ENCODE measurements at places on chromosomes 5 and 9.

DNA sequence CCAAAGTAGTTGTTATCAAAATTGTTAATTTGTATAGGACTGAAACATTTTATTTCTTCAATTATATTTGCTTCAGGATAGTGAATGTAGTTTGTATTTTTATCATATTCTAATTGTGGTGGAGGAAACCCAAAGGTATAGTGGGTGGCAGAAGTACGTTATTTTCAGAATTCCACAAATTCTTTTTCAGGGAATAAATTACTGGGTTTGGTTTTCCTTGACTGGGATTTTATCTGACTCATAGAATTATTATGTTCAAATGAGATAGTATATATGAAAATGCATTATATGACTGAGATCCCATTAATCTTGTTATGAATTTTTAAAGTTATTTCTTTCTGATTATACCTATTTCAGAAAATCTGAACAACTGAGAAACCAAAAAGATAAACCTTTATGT, 73.7 kb downstream of the VPS13A start:
- DNase-seq, result no peak

DNA sequence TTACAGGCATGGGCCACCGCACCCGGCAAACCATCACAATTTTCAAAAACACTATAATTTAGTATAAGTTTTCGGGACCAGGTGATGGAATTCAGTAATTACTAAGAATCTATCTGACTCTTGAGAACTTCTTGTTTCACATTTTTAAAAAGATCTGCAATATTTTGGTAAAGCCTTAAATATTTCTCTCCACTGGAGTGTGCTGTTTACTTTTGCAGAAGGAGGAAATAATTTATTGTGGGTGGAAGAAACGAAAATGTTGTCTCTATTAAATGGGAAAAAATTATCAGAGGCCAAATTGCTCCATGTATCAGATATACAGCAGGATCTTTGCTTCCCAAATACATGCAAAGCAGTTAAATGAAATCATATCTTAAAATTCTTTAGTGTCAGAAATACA, 566.8 kb upstream of the CYLC2 start:
- DNase-seq, result no peak

DNA sequence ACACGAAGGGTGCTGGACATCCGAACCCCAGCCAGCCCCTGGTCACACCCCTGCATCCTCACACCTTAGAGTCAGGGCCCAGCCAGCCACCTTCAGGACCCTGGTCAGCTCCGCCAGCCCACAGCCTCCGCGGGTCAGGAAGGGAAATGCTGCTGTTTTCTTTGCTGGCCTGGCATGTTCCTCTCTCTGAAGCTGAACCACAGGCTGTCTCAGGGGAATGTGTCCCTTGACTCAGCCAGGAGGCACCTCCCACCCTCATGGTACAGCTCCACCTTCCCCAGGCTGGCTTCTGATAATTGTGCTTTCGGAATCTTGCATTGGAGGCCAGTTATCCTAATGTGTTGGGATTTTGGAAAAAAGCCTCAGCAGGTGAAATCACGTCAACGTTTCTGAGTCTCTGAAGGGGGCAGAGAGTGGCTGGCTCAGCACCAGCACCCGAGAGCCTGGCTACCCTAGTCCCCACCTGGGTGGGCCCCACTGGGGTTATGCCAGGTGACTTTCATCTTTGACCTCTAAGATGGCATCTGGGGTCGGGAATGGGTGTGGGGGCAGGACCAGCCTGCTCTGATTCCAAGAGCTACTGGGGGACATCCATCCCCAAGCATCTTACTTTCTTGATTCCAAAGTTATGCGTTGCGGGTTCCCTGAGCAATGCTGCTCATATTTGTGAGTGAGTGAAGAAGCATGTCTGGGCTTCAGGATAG, 9.8 kb upstream of the OLFM1 start:
- DNase-seq, result no peak

DNA sequence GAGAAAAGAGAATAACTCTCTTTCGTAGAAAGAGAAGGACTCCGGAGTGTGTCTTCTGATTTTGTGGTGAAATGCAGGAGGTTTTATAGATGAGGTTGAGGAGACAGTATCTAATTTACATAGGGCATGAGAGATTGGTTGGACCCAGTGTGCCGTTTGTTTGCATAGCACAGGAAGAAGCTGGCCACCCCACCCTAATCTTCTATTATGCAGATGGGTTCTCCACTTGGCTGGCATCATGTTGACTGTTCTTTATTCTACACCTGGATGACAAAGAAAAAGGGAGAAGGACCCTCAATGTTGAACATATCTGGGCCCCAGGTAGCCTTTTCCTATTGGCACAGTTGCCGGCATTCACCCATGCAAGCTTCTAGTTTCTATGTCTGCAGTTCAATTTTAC, 23.2 kb upstream of the MINAR2 start:
- DNase-seq, result no peak

DNA sequence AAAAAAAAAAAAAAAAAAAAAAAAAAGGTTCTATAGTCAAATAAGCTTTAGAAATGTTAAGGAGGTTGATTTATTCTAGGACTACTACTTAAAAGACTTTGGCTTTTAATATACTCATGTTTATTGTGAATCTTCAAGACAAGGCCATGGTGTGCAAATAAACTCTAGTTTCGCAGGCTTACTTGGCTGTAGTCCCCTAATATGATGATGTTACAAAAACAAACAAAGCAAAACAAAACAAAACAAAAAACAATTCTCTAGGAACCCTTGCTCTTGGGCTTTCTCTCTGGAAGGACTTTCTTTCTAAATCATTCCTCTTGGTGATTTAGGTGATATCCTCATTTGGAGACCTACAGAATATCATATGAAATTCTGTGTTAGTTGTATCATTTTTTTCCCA, 172.0 kb downstream of the GDNF start:
- no peak for DNase-seq

GRCh38 chr5:73544429-73545402, 20.7 kb downstream of the ANKRA2 start:
- DNase-seq, result no peak

DNA sequence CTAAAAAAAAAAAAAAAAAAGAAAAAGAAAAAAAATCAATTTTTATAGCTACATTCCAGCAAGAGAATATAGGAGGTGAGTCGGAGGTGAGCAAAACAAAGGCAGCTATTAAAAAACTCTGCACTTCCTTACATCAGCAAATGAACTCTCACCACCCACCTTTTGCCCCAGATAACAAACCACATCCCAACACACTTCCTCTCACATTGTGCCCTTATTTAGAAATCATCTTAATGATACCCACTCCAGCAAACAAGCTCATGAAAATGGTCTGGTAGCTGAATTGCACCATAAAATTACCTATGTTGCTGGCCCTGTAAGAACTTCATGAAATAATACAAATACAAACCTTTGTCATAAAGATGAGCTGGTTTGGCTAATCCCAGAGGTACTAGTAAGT, 82.9 kb downstream of the CEMIP2 start:
- DNase-seq, result no peak

DNA sequence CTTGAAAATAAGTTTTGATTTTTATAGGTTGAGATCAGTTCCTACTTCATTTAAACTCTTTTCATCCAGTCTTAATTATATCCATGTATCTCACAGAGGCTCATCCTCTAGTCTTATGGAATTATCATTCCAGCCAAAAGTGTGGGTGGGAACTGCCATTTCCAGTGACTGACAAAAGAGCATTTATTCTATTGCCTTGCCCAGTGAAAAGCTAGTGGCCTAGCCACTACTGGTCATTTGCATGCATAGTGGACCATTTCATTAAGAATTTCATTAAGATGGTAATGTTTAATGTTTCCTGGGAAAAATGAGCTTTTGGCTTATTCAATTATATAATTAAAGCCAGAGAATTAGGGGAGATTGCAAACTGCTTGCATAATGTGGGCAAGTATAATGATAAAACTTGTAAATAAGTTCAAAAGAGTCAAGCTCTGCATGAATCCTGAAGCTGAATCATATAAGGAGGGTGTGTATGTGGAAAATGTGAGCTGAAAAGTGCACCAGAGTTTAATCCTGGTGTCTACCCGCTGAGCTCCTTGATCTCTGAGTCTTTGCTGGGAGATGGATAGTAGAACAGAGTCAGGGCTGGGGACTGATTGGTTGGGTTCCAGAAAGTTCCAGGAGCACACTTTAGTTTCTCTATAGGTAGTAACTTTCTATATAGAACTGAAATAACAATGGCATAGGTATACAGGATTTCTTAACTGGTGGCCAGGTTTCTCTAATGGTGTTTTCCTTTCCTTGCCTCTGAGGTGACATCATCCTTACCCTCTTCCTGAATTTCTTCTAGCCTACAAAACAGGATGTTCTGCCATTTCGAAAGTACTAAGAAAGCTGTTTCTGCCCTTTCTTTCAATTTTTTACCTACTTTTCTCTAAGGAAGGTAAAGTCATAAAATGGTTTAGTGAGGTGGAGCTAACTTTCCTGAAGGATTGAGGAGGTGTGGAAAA, 78.5 kb downstream of the KIF4B start:
- no peak for DNase-seq

- no peak for DNase-seq
These were observed 753.3 kb upstream of the ZNF608 start for GRCh38 chr5:125499636-125500332.

DNA sequence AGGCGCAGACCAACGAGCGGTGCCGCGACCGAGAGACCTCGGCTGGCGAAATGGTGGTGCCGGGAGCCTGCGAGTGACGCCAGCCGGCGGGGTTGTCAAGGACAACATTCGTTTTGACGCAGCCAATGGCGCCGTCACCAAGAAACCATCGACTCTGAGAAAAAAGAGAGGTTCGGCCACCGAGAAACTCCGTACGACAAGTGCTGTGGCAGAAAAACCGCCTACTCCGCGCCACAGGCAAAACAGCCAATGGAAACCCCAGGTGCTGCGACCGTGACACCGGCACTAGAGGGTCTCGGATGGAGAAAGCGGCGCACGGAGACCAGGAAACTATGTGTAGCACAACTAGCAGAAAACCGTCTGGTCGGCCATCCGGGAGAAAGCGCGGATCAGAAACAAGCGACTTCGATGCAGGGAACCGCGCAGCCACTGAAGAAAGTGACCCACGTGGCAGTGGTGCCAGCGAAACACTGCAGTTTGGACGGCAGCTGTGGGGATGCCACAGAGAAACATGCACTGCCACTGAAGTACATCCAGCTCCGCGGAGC, 88.8 kb downstream of the ANXA2R start:
- peak; percentile 51 for DNase-seq

DNA sequence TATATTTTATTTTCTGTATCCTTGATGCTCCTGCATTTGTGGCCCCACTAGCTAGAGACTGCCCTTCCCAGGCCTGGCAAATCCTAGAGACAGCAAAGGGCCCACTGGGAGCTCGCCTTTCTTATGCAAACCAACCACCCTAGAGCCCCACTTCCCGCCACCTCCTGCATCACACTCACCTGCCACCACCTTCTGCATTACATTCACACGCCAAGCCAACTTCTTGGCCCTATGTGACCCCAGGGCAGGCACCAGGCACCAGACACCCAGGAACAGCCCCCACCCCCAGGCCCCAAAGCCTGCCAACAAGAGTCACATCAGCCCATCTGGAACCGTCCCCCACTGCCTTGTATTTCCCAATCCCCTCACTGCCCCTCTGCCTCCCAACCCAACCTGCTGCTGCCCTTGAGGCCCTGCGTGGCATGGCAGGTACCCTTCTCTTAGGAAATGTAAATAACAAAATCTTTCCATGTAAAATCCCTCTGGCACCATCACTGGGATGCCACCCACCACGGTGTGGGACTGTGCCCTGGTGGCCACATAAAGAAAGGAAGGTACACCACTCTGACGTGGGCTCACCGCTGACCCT, 22.0 kb downstream of the ROR2 start:
- DNase-seq, result no peak

DNA sequence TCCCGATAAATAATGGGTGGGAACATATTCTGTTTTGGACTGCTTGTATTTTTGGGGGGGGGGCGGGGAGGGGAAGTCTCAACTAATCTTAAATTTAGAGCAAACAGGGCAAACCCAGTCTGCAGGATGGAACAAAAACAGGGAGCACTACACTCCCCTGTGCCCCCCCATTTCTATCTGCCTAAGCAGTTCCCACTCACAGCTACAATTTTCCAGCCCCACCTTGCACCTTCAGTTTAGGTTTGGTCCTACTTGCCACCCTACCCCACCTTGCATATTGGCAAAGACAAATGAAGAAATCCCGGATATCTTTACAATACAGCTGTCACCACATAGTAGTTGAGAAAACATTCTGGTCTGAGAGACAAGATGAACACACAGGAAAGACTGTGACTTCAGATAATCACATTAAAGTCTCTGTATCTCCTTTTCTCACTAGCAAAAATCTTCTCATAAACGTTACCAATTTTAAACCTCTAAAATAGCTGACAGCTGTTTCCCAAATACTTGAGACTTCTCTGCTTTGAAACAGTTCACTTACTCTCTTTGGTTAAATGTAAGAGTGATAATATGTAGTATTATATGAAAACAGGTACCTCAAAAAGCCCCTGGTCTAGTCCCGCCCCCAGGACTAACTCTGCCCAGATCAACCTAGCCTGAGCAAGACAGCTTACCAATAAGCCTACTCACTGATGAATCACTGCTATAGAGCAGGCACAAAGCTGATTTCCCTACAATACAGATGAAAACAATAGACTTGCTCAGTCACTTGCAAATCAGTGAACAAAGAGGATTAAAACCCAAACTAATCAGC, 5.2 kb upstream of the RAPGEF6 start:
- DNase-seq, result peak; percentile 10

DNA sequence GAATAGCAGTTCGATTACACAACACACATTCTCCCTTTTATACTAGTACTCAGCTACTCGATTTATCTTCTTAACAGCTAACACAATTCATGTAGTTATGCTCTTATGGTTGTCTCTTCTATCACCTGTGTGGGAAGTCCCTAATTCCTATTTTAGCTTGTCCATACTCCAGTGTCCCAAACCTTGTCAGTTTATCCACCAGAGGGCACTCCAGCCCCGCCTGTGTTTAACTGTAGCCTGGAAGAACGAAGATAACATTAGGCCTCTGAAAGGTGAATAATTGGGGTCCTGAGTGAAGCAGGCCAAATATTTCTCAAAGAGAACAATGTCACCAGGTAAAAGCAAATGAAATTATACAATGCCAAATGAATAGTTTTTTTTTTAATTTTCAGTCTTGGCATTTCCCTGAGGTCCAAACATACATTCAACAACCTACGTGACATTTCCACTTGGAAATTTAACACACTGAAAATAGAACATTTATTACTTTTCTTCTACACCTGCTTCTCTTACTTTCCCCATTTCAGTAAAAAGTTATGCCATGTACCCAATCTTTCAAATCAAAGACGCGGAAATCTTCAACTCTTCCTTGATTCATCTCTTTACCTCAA, 560.7 kb downstream of the HTR1A start:
- DNase-seq, result no peak

- no peak for DNase-seq
These were observed 133.0 kb upstream of the PTCH1 start for GRCh38 chr9:95649801-95650213.

DNA sequence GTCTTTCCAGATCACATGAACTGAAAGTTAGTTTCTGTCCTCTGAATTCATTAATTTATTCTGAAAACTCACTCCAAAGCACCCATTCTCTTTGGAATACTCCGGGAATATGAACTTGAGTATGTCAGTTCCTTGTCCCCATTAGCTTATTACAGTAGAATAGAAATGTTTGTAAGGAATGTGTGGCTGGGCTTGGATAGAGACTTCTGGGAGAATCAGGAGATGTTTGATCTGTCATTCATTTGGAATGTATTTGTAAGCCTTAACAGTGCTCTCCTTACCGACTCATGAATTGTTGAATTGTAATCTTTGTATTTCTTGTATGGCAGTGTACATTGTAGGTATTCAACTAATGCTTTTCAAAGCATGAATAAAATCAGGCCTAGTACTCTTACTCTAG, 548.4 kb downstream of the LRRC70 start:
- DNase-seq, result no peak

Data from stimulated activated CD8-positive, alpha-beta memory T cell treated with anti-CD3 and anti-CD28 coated beads, Interleukin-12 subunit alpha, Interleukin-12 subunit beta, amount 100 ng/mL, for 4 hours (primary cell).